ENCODE measurements at places on chromosomes 1 and 21. TPM values are rescaled to one million over a fixed set of nuclear protein-coding genes. Genes with fewer than 3 reads are reported as not detected.

GRCh38 chr1:25756215-25756614 lies 43.8 kb upstream of the SELENON start:
- no peak overlapping the region for H3K27ac ChIP-seq
- DNase-seq, result no peak
- H3K4me3 ChIP-seq, result no peak overlapping the region
- H3K4me1 ChIP-seq, result peaks cover 25% of the 10 kb centered on the region

GRCh38 chr1:9996624-9997582 lies at the start of gene RBP7:
RBP7 (plus strand) TSS chr1:9997228; CDS start chr1:9997259, 31 bp downstream.
- H3K27ac ChIP-seq, result no peak within 1 kb of the TSS
- peak within 1 kb of the TSS; percentile 70 for H3K4me3 ChIP-seq
- H3K4me1 ChIP-seq, result peaks cover 2% of the 10 kb centered on the region
- peaks cover 2% of the 10 kb centered on the region for H3K36me3 ChIP-seq
- DNase-seq, result peak; percentile 10
- H3K27me3 ChIP-seq, result peaks cover 43% of the 10 kb centered on the region

DNA sequence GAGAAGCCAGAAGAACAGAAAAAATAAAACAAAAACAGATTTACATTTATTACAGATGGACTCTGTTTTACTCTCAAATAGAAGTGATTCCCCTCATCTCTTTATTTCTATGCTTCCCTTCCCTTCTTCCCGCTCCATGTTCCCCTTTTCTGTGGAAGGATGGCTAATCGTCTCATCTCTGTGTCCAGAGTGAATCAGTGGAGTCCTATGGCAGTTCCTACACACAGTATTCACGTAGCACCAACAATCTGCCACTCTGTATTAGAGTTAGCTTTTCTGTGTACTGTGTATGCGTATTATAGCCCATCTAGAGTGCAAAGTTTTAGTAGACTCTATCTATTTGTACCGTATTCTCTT lies 6.8 kb upstream of the ERO1B start:
- no peak overlapping the region for H3K27ac ChIP-seq
- no peaks in the 10 kb centered on the region for H3K36me3 ChIP-seq
- no peak for DNase-seq
- H3K4me3 ChIP-seq, result no peak overlapping the region

DNA sequence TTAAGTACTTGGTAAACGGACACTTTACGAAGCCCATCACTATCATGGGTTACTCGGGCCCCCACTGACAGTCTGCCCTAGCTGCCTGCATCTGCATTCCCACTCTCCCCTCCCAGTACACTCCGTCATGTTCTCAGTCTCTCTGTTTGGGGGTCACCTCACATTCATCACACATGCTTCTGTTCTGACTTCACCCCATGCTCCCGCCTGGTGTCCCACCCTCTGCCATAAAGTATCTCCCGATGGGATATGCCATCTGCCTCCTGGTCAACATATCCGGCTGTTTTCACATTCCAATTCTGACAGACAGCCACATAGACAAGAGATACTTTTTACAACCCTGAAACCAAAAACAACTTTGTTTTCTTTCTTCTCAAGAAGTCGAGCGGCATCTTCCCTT lies 1.0 kb downstream of the OLFML2B start:
- no peaks in the 10 kb centered on the region for H3K36me3 ChIP-seq
- no peak for DNase-seq
- H3K27ac ChIP-seq, result no peak overlapping the region
- H3K4me3 ChIP-seq, result peak overlapping the region; percentile 88
- H3K27me3 ChIP-seq, result peaks cover 47% of the 10 kb centered on the region
- peaks cover 12% of the 10 kb centered on the region for H3K4me1 ChIP-seq

ADGRL4 gene
- not detected for total RNA-seq

DNA sequence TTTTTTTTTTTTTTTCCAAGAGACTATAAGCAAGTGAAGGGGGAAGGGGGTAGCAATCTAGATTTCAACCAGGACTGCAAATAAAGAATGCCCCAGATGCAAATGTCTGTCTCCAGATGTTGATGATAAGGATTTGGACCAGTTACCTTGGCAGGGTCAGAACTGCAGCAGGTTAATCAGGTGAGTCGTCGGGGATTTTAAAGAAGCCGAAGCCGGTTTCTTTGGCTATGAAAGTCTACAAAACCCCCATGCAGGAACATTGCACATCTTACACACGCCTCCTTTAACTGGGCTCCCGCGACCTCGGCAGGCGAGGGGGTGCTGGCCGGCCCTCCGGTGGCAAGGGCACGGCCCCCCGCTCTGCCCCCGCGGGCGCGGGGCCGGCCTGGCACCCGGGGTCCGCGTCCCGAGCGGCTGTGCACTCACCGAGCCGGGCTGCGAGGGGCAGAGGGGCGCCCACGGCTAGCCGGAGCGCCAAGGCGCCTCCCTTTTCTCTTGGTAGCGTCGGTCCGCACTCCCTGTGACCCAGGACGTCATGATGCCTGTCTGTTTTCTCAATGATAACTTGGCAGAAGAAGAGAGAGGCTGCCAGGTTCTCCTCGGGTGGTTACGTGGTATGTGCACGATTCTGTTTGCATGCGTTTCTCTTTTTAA lies 366.3 kb upstream of the ESRRG start:
- no peak for DNase-seq
- no peak overlapping the region for H3K27ac ChIP-seq
- H3K36me3 ChIP-seq, result no peaks in the 10 kb centered on the region
- peaks cover 3% of the 10 kb centered on the region for H3K4me1 ChIP-seq
- H3K27me3 ChIP-seq, result peaks cover 51% of the 10 kb centered on the region

- peaks cover 46% of the 10 kb centered on the region for H3K4me1 ChIP-seq
- peaks cover 34% of the 10 kb centered on the region for H3K27me3 ChIP-seq
- H3K27ac ChIP-seq, result peak within 1 kb of the TSS; percentile 70
These were observed at the start of gene TIAM1 for GRCh38 chr21:31343680-31344480. TIAM1 (minus strand) TSS chr21:31344261; CDS start chr21:31266972, 77,289 bp downstream.

- DNase-seq, result no peak
- H3K27ac ChIP-seq, result peak overlapping the region; percentile 26
- H3K4me3 ChIP-seq, result peak overlapping the region; percentile 29
- H3K36me3 ChIP-seq, result peaks cover 9% of the 10 kb centered on the region
These were observed 1745.3 kb downstream of the MRPL39 start for GRCh38 chr21:23861911-23862504.

DNA sequence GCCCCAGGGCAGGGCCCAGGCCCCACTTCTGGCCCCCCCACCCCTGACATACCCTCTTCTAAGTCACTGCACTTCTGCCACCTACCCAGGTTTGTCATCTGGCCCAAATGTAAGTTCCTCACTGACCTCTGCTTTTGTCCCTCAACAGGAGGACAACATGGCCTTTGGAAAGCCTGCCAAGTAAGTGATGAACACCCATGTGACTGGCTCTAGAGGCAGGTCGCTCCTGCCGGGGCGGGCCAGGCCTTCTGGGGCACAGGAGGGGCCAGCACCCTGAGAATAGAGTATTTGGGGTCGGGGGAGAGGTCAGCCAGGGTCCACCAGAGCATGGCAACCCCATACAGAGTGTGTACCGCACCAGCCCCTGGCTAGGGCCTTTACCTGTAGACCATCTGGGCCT lies 9.9 kb upstream of the SYTL1 start:
- H3K4me3 ChIP-seq, result no peak overlapping the region
- no peaks in the 10 kb centered on the region for H3K27me3 ChIP-seq
- H3K4me1 ChIP-seq, result peaks cover 30% of the 10 kb centered on the region
- no peak for DNase-seq

VWA5B1 gene
- 0.16 TPM for total RNA-seq

VASH2 gene
- 0.21 TPM for total RNA-seq

PLA2G2C gene
- total RNA-seq, result not detected

PRELP gene
- total RNA-seq, result not detected

GRCh38 chr1:77583483-77583882 lies 99.0 kb downstream of the ZZZ3 start:
- H3K27ac ChIP-seq, result peak overlapping the region; percentile 45
- no peak overlapping the region for H3K4me3 ChIP-seq
- peaks cover 20% of the 10 kb centered on the region for H3K36me3 ChIP-seq
- H3K4me1 ChIP-seq, result peaks cover 11% of the 10 kb centered on the region

DNA sequence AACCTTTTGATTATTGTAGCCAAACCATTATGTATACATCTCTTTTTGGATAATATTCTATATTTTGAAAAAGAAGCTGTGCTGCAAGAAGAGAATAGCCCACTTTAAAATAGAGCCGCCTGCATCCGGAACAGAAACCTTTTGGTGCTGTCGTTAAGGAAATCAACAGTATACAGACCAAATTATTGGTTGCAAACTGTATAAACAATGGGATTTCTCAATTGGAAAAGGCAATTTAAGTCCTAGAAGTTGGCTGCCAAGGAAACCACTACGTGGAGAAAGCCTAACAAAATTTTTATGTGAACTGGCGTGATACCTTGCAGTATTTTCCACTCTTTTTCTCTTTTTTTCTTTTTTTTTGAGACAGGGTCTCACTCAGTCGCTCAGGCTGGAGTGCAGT lies 25.8 kb downstream of the DESI2 start:
- DNase-seq, result no peak
- peaks cover 49% of the 10 kb centered on the region for H3K36me3 ChIP-seq
- H3K27ac ChIP-seq, result no peak overlapping the region

GRCh38 chr1:243267914-243268653 lies 12.2 kb downstream of the SDCCAG8 start:
- no peaks in the 10 kb centered on the region for H3K27me3 ChIP-seq
- no peak for DNase-seq
- peaks cover 25% of the 10 kb centered on the region for H3K4me1 ChIP-seq
- H3K27ac ChIP-seq, result no peak overlapping the region
- no peak overlapping the region for H3K4me3 ChIP-seq

- DNase-seq, result no peak
- no peaks in the 10 kb centered on the region for H3K4me1 ChIP-seq
- no peak overlapping the region for H3K4me3 ChIP-seq
- no peaks in the 10 kb centered on the region for H3K36me3 ChIP-seq
- peaks cover 7% of the 10 kb centered on the region for H3K27me3 ChIP-seq
These were observed 87.4 kb upstream of the CLDN14 start for GRCh38 chr21:36567216-36567885.

DNA sequence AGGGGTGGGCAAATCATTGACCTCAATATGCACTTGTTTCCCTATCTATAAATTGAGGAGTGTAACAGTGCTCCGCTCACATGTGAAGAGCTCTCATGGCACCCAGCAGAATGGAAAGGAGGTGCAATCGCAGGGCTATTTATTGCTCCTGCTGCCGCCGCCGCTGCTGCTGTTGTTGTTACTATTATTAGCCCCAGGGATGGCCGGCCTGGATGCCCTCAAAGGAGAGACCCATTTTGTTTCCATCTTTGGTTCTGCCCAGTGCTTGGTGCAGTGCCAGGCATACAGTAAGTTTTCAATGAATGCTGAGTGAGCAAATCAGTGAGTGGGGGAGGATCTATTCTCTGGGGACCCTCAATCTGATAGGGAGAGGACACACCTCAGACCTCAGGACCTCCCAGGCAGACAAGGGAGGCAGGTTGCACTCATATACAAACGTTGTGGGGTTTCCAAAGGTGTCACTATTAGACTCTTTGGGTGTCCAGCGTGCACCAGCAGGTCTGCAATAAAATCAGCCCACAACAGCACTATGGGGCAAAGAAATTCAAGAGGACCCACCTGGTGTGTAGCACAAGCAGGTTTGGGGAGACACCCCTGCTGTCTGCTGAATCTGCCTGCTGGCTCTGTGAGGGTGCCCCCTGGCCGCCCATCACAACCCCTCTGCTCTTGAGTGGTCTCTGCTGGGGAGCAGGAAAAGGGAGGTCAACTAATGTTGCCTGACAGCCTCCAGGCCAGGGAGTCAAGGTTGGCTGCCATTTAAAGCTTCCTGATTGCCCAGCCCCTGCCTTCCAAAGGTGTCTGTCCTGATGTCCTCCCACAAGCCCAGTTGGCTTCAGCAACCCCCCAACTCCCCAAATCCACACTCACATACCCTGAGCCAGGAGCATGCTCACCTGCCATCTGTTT lies 136.3 kb downstream of the ACTL8 start:
- H3K4me1 ChIP-seq, result no peaks in the 10 kb centered on the region
- no peak overlapping the region for H3K27ac ChIP-seq
- no peak overlapping the region for H3K4me3 ChIP-seq
- H3K36me3 ChIP-seq, result no peaks in the 10 kb centered on the region
- H3K27me3 ChIP-seq, result peaks cover 36% of the 10 kb centered on the region

NIBAN1 gene
- total RNA-seq, result 7.9 TPM

DNA sequence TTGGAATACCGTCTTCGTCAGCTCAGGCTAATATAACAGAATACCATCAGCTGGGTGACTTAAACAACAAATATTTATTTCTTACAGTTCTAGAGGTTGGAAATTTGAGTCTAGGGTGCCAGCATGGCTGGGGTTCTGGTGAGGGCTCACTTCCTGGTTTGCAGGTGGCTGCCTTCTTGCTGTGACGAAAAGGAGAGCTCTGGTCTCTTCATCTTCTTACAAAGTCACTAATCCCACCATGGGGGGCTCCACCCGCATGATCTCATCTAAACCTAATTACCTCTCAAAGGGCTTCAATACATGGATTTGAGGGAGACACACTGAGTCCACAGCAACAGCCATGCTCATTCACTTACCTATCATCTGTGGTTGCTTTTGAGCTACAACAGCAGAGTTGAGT lies 78.3 kb downstream of the PSMG1 start:
- H3K4me1 ChIP-seq, result no peaks in the 10 kb centered on the region
- H3K27ac ChIP-seq, result no peak overlapping the region
- H3K36me3 ChIP-seq, result no peaks in the 10 kb centered on the region

Data from activated naive CD8-positive, alpha-beta T cell treated with anti-CD3 and anti-CD28 coated beads for 36 hours (primary cell).